Bronchial epithelial cell (primary cell): ENCODE measurements at places on chromosomes 3 and 15.

DNA sequence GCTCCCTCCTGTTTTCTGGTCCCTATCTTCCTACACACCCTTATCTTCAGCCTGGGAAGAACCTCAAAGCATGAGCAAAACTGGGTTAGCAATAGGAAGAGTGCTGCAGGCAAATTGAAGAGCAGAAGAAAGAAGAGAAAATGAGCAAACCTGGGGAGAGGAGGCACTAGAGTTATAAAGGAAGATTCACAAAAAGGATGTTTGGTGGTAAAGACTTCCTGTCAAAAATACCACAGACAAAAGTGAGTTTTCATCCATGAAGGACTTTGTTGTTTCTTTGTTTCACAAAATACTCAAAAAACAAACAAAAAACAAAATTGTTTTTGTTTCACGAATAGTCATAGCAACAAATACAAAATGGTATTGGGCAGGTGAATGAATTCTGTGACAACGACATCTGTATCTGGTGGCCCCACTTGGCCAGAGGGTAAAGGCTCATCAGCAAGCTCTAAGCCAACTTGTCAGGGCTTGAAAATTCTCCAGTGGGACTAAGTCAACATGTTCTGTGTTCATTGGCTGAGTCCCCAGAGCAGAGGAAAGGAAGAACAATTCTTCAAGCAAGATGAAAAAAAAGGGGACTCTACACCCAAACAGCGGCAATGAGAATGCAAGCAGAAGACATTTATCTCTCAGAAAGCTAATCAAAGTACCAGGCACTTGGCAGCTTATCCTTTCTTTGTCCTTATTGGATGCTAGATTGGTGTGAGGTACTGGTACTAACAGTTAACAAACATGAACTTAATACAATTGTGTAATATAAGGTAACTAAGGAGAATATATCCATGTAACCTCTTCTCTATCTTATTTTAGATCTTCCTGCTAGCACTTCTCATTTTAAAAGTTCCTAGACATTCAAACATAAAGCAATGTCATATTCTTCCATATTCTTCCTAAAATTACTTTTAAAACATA, 9.7 kb downstream of the ATP8B4 start:
- peak; percentile 59 for DNase-seq

DNA sequence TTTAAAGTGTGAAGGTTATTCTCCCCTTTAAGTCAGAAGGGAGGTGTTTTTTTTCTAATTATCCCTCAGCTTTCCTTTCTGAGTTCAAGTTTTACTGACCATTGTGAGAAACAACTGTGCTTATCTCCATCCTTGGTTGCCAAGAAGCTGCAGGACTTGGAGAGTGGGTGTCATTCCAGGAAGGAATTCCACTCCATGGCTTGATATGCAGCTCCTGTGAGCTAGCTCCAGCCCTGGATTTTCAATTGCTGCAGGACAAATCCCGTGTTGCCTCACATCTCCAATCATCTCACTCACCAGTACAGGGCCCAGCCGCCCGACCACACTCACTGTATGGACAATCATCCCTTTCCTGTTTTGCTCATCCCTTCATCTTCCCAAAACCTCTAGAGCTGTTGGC, 122.5 kb downstream of the IGSF11 start:
- no peak for DNase-seq

DNA sequence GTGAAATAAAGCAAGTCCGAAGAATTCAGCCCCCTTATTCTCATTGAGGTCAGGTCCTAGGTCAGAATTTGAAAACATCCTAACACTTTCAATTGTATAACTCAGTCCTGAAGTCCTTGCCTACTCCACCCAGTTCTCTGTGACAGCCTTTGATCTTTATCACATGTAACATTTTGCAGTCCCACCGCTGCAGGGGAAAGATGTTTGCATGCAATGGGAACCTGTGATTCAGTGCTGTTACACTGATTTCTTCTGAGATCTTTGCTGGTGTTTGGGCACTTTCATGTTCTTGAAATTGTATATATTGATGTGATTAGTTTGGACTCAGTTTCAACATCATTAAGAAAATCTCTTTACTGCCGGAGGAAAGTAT, 18.0 kb upstream of the SECISBP2L start:
- DNase-seq, result no peak

GRCh38 chr3:183022936-183023516, 42.7 kb upstream of the DCUN1D1 start:
- DNase-seq, result no peak

DNA sequence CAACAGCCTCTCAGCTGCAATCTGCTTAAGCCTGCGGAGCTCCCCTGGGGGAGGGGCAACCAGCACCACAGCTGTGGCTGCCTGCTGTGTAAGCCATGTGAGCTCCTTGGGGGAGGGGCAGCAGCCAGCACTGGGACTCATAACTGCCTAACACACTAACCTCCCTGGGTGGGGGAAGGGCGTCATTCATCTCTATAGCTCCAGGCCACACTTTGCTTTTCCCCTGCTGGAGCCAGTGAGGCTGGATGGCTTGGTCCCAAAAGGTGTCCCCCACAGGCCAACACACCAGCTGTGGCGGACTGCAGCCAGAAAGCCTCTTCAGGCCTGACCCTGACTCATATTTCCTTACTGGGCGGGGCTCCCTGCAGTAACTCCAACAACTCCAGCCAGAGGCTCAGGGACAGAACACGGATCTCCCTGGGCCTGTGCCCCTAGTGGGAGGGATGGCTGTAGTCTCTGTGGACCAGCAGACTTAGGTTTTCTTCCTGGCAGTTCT, 129.8 kb downstream of the PPM1L start:
- DNase-seq, result no peak

DNA sequence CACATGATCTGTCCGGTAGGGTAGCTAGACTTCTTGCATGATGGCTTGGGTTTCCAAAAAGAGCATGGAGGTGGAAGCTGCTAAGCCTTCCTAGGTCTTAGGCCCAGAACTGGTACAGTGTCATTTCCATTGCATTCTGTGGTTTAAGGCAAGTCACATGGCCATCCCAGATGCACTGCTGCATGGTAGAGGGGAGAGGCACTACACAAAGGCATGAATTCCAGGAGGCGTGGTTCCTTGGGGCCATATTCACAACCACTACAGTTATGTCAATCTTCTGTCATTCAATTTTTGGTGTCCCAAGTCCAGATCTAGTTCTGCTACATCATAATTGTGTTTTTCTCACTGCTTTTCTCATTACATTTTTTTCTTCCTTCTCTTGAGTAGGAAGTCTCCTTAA, 122.2 kb upstream of the CHRM5 start:
- no peak for DNase-seq

- peak; percentile 35 for DNase-seq
Observed at GRCh38 chr3:169952045-169952444, 14.6 kb upstream of the SEC62 start.

GRCh38 chr3:192408647-192409200, 318.6 kb downstream of the FGF12 start:
- no peak for DNase-seq

- DNase-seq, result peak; percentile 38
Observed at GRCh38 chr3:10697918-10698317, 118.1 kb upstream of the SLC6A11 start.

DNA sequence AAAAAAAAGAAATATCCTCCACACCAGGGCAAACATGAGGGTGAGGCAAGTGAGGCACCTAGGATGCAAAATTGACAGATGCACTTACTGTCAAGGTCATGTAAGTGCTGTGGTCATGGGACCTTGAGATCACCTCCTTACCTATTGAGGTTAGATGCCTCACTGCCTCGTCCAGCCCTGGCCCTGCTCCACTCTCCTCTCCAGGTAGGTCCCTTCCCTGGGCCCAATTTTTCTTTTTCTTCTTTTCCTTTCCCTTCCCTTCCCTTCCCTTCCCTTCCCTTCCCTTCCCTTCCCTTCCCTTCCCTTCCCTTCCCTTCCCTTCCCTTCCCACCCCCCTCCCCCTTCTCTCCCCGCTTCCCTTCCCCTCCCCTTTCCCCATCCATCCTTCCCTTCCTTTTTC, 71.1 kb upstream of the DLG1 start:
- DNase-seq, result no peak

DNA sequence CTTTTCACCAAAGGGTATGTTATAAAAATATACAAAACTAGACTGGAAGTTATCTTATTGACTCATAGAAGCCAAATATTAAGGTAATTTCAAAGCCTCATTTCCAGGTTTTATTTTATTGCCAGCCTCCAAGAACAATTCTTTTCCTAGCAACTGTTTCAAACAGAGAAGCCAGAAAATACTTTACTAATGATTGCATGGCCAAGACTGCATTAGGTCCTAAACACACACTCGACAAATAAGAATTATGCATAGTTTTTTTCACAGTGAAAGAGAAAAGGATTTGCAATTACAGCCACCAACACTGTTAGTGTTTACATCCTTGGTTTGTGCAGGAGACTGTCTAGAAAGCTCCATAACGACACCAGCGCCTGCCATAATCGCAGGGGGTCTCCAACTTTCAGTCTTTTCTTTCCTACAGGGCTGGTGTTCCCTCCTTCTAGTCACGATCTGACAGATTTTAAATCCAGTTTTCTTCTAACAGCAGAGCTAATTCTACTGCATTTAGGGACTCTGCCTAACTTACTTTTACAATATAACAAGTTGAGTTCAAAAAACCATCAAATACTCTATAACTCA, 58.1 kb downstream of the CLASP2 start:
- no peak for DNase-seq

- DNase-seq, result no peak
Observed at GRCh38 chr15:49721091-49721490, 100.2 kb downstream of the DTWD1 start.

GRCh38 chr15:89980896-89981295, 20.2 kb upstream of the ZNF710 start:
- DNase-seq, result no peak

DNA sequence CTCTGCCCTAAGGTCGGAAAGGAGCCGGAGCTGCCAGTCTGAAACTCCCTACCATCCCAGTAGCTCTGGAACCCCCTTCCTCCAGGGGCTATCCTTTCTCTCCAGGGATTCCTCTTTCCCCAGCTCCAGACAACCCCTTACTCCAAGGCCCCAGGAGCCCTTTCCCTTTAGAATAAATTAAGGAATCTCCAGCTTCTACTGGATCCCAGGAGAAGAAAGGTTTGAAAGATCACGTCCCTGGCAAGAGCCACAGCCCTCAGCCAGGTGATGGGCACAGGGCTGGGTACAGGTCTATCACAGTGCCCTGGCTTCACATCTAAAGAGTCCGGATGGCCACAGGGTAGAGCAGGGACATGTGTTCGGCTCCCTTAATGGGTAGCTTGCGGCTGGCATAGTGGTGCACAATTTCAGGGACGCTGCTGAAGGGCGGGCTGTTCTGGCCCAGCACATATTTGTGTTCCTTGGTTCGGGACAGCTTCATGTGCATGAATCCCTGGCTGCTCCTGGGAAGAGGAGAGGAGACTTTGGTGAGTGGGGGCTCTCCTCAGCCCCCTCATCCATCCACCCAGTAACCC, 20.0 kb downstream of the SHF start:
- DNase-seq, result no peak

DNA sequence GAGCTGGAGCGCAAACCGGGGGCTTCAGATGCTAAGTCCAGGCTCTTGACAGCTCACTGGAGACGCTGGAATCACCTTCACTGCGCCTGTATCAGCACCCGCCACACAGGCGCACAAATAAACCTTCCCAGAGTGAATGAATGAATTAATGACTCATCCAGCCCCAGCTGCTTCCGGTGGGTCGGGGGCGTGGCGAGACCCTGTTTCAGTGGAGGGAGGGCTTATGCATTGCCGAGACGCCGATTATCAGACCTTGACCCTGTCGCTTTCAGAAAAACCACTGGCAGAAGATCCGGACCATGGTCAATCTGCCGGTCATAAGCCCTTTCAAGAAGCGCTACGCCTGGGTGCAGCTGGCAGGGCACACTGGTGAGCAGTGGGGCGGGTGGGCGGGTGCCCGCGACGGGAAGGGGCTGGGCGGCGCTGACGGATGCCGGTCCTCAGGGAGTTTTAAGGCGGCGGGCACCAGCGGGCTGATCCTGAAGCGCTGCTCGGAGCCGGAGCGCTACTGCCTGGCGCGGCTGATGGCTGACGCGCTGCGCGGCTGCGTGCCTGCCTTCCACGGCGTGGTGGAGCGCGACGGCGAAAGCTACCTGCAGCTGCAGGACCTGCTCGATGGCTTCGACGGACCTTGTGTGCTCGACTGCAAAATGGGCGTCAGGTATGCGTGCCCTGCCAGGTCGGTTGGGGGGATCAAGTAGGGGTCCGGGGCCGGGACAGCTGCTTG, 7.7 kb downstream of the ITPKA start:
- no peak for DNase-seq

GRCh38 chr3:156252656-156253055, 132.3 kb downstream of the KCNAB1 start:
- no peak for DNase-seq

GRCh38 chr3:2452249-2452648, 353.6 kb downstream of the CNTN4 start:
- DNase-seq, result no peak

DNA sequence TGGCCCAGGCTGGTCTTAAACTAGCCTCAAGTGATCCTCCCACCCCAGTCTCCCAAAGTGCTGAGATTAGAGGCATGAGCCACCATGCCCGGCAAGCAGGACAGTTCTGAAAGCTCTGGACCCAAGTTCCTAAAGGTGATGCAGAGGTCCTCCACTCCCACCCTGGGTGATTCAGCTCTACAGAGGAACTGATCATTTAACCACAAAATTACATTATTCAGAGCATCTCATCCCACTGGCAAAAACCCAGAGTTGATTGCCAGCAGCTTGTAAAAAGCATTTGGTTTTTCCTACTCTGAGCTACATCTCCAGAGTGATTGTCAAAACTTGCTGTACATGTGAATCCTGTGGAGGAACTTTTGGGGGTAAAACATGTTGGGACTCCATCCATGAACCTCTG, 60.2 kb downstream of the SLTM start:
- DNase-seq, result peak; percentile 11

DNA sequence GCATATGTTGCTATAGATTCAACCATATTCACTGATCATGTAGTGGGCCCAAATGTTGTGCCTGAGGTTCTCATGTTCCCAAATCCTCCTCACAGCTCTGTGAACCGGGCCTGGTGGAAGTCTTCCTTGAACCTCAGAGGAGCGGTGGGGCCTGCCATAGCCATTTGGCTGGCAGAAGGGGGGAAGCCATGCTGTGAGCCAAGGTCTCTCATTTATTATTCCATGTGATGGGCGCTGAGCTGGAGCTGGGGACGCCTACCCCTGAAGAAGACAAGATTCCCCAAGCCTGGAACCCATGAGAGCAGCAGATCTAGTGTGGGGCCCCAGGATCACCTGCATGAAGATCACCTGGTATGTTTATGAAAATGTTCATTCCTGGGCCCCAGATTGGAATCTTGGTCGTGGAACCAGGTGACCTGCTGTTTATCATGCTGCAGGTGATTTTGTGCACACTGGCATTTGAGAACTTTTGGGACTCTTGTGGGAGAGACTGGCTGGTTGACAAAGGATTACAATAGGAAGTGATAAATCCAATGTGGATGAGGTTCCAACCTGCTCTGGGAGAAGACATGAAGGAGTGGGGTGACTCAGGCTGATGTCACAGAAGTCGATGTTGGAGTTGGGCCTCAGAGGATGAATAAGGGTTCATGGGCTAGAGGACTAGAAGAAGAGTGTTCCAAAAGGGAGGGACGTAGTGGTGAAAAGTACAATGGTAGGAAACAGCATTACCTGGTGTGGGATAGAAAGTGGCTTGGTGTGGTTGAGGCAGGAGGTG, 102.1 kb downstream of the ASB7 start:
- peak; percentile 98 for DNase-seq
